ENCODE measurements at places on chromosomes 5 and 9.

DNA sequence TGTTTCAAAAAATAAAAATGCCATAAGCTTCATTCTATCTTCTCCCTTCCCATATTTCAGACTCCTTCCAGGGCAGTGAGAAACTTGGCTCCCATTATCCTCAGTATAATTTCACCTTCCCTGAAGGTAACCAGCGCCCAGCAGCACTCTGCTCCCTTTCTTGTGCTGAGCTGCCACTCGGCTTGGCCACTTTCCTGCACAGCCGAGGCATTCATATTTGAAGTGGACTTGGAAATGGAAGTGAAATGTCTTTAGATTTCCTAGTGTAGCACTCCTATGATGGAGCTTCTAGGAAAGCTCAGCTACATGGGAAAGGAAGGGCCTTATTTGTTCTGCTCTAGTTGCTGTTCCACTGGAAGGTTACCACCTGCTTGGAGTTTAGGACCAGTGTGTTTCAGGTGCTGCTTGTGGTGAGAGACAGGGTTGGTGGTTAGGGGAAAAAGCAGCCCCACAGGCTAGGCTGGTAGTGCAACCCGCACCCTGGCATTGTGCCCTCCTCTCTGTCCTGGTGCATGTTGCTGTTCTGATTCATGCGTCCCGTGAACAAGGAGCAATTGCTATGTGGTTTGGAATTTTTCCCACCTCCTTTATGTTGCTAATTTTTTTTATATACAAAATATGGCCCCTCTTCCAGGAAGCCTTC is 53.8 kb downstream of the RAD23B start:
- no peak for DNase-seq

DNA sequence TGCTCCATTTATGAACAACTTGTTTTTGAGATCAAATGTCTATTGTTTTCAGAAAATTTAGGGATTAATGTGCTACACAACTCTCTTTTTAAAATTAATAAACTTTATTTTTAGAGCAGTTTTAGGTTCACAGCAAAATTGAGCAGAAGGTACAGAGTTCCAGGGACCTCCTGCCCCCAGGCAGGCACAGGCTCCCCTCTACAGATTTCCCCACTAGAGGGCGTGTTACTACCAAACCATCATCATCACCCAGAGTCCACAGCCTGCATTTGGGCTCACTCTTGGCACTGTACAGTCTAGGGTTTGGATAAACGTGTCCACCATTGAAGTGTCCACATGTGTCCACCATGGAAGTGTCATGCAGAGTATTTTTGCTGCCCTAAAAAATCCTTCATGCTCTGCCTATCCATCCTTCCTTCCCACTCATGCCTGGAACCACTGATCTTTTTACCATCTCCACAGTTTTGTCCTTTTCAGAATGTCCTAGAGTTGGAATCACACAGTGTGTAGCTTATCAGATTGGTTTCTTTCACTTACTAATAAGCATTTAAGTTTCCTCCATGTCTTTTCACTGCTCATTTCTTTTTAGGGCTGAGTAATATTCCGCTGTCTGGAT is 61.7 kb downstream of the MRPL36 start:
- peak; percentile 68 for DNase-seq

DNA sequence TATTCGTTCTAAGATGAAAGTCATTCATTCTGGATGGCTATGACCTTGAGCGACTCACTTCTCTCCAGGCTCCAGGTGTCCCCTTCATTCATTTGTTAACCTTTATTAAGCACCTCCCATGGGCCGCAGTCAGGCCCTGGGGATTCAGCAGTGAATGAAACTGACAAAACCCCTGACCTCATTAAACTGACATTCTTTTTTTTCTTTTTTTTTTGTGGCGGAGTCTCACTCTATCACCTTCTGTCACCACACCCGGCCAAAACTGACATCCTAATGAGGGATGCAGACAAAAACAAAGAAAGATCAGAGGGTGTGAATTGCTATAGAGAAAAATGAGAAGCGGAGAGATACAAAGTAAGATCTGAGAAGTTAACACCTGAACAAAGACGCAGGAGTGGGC is 16.5 kb upstream of the ODF2 start:
- DNase-seq, result no peak

DNA sequence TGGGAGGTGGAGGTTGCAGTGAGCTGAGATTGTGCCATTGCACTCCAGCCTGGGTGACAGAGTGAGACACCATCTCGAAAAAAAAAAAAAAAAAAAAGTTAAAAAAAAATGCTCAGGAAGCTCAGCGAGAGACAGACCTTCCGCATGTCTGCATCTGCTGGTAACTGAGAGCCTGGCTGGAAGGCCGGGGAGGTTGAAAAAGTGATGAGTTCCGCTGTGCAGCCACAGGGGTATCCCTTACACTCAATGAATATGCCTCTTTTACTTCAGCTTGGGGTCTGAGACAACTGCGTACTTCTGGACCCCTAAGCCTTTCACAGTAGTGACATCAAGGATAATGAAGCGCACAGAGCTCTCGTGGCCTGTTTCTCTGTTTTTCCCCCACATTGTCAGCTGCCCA is 179.9 kb upstream of the KLF4 start:
- no peak for DNase-seq

GRCh38 chr9:22147813-22148527 is 138.9 kb upstream of the CDKN2B start:
- DNase-seq, result no peak

DNA sequence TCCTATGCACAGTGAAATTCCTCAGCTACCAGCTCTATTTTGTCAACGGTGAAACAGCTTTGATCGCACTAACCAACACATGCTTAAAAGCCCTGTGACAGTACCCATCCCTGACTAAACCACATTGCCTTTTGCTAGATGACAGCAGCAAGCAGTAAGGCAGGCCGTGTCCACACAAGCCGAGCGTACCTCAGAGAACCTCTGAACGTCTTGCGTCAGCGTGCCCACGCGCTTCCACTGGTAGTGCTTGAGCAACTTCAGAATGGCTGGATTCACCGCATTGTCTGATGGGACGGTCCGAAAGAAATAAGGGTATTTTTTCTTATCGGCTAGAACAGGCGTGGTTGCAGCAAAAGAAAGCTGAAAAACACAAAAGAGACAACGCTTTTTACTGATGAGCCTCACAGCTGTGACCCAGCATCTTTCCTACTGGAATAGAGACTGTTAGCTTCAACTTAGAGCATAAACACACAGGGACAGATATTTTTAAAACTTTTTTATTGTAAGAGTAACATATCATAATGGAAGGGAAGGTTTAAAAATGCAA is 167.0 kb downstream of the GABBR2 start:
- no peak for DNase-seq

DNA sequence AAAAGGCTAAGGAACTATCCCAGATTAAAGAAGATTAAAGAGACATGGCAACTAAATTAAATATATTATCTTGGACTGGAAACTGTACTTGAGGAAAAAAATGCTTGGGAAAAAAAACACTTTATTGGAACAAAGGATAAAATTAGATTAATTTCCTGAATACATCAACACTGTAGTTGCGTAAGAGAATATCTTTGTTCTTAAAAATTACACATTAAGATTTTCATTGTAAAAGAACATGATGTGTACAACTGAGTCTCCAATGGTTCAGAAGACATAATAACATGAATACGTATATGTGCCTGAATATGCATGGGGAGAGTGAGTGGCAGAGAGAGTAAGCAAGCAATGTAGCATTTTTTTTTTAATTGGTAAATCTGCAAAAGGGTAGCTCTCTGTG is 2.8 kb downstream of the AP3B1 start:
- DNase-seq, result no peak

- no peak for DNase-seq
These were observed 6.9 kb downstream of the SHROOM1 start for GRCh38 chr5:132823481-132824050.

DNA sequence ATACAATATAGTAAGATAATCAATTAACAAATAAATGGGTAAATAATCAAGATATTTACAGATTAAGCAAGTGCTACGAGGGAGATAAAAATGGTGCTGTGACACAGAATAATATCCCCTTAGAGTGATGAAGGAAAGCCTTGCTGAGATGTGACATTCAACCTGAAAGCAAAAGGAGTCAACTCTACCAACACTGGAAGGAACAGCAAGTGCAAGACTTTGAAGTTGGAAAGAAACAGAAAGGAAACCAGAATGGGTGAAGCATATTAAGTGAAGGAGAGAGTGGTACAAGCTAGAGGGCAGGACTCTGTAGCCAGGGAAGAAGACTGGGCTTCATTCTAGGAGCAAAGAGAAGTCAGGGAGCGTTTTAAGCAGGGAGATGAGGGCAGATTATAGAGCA is 12.2 kb upstream of the MEGF9 start:
- no peak for DNase-seq

- DNase-seq, result no peak
These were observed 7.6 kb downstream of the PCYOX1L start for GRCh38 chr5:149365418-149365817.

- no peak for DNase-seq
These were observed 72.0 kb downstream of the ALDH1A1 start for GRCh38 chr9:72880821-72881220.

DNA sequence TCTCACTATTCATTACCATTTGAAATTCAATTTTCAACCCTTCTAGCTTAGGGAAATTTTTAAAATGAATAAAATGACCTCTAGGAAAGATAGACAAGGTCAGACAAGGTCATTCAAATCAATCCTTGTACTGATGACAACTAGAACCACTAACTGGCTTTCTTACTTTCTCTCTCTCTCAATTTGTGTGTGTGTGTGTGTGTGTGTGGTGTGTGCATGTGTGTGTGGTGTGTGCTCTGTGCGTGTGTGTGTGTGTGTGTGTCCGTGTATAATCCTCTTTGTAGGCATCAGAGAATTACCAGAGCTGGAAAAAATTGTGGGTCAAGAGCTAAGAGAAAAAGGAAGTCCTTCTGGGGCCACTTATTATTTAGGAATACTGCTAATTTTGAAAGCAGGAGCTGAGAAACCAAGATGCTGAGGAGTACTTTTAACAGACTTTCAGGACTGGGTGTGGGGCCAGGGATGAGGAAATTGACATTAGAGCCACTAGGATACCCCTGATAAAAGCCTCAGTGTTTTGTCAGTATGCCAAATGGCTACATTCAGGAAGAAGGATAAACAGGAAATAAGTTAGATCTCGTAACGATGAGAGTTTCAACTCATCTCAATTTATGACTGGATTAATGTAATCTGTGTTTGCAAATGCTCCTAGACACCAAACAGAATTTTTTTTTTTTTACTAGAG is 723.3 kb downstream of the CETN3 start:
- no peak for DNase-seq

DNA sequence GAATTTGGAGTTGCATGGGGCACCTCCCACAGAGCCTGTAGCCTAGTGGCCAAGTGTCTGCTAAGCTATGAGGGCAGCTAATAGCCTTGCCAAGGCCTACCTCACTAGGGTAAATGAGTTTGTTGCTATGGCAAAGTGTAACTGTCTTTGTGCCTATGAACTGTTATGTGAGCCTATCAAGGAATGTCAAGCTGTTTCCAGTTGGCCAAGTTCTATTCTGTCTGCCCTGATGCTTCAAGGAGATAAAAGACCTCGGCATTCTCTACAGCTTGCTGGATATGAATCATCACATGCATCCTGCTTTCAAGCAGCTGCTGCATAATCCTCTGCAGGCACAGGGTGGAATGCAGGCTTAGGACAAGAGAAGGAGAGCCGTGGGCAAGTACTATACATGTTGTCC is 69.8 kb upstream of the CCDC112 start:
- no peak for DNase-seq

GRCh38 chr9:132919614-132920268 is 24.7 kb downstream of the TSC1 start:
- DNase-seq, result no peak
